ENCODE measurements at places on chromosomes 2 and 18.
A peak's percentile ranks its signal among the peaks of the same experiment; 100 is the strongest.

DNA sequence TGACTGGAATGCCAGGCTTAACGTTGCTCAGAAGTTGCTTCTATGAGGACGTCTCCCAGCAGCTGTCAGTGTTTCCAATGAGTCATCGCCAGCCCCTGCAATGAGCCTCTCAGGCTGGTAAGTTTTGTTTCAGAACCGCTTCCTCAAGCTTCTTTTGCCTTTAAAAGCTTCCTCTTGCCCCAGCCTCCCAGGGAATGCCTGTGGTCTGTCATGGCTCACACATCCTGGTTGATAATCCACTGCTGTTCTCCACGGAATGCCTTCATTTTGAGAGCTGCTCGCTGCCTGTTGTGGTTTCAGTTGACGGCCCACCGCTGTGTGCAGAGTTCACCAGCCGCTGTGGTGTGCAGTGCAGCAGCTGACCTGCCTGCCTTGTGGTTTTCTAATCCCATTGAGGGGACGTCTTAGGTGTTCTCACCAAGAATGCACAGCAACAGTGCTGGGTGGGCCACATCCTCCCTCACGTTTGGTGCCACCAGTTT is 96.4 kb downstream of the RTP5 start:
- peak; percentile 82 for DNase-seq

GRCh38 chr18:58045242-58046092 is 1.4 kb downstream of the NEDD4L start:
- DNase-seq, result peak; percentile 46

GRCh38 chr2:117933884-117934354 is 80.0 kb downstream of the CCDC93 start:
- no peak for DNase-seq

- DNase-seq, result no peak
Observed at GRCh38 chr2:85545780-85546240, 6.8 kb downstream of the MAT2A start.

GRCh38 chr2:179787601-179788000 is 73.8 kb downstream of the ZNF385B start:
- DNase-seq, result no peak

DNA sequence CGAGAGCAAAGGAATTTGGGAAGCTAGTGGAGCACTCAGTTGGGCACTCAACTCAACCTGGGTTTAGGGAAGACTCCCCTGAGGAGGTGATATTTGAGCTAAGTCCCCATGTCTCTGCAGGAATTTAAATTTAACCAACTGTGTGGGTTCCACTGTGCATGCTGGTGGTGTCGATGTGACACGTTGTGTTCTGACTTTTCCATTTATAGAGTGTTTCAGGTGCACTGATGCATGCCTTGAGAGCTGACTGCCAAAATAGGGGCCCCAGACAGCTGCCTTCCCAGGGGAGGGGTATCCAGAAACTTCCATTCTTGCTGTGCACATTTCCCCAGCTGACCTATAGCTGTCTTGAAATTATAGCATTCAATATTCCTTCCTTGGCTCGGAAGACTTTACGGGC is 63.7 kb upstream of the BCL2L11 start:
- DNase-seq, result no peak

- DNase-seq, result no peak
Observed at GRCh38 chr2:136068581-136069227, 49.2 kb downstream of the CXCR4 start.

- no peak for DNase-seq
Observed at GRCh38 chr2:29213888-29214291, 98.7 kb downstream of the CLIP4 start.

DNA sequence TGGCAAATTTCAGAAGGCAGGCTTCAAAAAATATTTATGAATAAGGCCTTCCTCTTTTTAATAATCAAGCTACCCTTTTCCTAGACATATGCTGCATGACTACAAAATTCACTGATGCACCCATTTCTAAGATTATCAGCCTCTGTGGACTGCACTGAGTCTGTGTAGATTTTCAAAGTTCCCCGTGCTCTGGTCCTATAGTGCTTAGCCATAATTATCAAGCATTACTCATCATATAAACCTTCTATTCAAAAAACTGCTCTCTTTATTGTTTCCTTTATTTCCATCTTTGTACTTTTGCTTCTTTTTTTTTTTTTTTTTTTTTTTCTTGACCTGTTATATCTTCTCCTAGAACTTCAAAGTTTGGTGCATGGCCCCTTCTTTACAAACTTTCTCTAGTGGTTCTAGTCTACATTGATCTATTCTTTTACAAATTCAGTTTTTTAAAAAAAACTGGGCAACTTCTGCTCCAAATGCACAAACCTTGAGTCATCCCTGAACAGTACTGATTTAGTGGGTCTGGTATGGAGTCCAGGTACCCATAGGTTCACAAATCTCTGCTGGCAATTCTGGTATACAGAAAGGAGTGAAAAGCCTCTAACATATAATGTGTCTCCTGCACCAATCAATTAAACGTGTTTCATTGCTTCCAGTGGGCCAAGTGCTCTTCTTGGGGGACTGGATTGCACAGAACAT is 481.9 kb downstream of the NUP35 start:
- DNase-seq, result no peak

GRCh38 chr2:96907115-96908041 is 37.5 kb upstream of the SEMA4C start:
- DNase-seq, result no peak

DNA sequence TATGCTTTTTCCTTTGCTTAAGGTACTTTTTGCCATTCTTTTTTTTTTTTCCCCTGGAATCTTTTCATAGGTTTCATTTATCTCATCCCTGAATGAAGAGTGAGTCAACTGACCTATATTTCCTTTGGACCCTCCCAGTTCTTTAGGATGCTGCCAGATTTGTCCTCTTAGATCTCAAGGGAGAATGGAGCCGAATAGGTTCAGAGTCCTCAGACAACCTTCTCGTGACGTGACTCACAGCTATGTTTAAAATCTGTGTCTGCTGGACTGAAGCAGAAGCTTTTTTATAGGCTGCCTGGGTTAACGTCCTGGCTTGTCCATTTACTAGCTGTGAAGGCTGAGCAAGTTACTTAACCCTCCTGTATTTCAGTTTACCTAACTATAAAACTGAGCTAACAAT is 358.6 kb downstream of the DLGAP1 start:
- no peak for DNase-seq

- no peak for DNase-seq
Observed at GRCh38 chr2:85423525-85423924, 5.0 kb downstream of the SH2D6 start.

DNA sequence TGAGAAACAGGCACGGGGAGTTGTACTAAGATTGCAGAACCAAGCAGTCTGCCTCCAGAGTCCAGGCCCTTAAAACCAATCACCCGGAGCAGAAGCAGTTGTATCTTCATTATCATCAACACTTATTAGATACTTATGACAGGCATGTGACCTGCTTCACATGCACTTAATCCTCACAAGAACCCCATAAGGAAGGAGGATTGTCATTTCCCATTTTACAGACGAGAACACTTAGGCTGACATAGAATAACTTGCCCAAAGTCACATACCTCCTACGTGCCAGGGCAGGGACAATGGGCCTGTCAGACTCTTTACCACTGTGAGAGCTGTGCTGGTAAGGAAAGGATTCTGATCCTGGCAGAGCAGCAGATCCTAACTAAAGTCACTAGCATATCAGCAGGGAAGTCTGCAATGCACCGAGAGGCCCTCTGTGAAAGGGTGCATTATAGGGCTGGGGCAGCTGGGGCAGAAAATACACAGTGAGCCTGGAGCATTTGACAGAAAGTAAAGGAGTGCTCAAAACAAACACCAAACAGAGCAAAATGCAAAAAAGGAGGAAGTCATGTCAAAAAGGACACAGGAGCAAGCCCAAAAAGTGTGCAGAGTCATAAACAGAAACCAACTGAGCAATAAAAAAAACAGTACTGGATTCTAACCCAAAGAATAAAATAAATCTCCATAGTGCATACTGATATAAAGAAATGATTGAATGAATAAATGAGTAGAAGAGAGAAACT is 55.9 kb upstream of the SP3 start:
- no peak for DNase-seq

- DNase-seq, result no peak
Observed at GRCh38 chr2:175553910-175554309, 372.4 kb upstream of the ATP5MC3 start.

DNA sequence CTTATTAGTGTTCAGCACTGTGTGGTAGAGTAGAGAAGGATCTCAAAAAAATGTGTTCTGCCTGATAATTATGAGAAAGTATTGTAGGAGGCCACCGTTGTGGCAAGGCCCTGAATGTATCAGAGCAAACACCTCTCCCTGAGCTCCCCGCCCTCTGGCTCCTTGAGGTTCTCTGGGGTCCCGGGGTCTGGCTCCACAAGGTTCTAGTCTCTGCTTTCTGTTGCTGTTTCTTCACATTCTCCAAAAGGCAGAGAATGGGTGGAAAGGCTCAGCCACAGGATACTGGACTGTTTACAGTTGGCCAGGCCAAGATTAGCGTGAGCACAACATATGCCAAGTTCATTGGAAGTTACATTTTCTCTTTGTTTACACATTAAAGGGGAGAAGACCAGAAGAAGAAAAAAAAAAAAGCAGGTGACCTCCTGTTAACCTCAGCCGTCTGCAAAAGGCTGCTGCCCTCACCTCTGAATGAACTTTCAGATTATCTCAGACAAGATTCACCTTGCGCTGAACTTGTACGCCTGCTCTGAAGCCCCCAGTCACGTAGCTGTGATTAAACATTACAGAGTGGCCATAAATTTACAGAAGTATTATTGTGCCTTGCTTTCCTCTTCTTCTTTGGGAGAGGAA is 56.6 kb upstream of the CYP26B1 start:
- DNase-seq, result no peak

GRCh38 chr2:224359569-224359968 is 42.3 kb downstream of the FAM124B start:
- DNase-seq, result peak; percentile 24

DNA sequence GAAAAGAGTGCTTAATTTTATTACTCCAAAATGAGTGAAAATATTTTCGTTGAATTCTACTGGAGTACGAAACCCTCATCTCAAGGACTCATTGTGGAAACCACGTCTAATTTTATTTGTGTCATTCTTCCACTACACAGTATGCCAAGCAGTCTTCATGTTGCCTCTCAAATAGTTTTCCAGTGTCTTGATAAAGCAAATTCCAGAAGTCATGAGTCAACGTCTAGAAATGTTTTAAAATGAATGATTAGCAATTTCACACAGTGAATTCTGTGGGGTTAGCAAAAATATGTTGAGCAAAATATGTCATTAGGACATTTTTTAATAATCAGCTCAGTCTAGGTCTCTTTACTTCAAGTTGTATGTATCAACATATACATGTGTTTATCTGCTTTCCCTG is 865.5 kb downstream of the DSC3 start:
- no peak for DNase-seq

DNA sequence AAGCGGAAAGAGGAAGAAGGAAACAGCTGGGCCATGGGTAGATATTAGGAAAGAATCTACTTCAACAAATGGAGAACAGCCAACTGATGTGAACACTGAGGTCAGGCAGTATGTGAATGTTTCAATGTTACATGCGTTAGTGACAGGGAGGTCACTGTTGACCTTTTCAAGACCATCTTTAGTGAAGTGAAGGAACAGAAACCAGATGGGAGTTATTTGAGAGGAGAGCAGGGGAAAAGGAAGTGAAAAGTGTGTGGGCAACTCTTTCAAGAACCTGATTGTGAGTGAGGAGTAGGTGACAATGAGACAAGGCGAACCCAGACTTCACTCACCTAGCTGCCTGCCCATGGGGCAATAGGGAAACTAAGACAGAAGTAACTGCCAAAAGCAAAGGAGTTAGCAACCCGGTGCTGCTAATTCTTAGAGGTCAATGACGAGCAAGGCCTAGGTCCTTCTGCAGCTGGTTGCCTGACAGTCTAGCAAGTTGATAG is 67.0 kb downstream of the SP3 start:
- DNase-seq, result no peak

DNA sequence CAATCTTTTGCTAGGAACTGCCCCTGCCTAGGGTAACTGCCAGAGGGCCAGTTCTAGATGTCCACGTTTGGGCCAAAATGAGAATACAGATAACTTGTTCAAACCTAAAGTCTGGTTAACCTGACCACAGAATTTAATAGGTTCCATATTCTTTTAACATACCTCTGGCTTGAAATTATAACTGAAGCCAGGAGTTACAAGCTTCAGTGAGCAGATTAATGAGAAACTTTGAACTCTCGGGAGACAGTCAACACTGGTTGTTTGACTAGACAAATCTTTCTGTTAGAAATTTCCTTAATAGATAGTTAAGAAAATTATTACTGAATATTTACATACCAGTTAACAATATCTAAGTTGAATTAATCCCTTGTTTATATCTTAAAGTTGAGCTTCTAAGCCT is 110.0 kb upstream of the KLF7 start:
- no peak for DNase-seq

DNA sequence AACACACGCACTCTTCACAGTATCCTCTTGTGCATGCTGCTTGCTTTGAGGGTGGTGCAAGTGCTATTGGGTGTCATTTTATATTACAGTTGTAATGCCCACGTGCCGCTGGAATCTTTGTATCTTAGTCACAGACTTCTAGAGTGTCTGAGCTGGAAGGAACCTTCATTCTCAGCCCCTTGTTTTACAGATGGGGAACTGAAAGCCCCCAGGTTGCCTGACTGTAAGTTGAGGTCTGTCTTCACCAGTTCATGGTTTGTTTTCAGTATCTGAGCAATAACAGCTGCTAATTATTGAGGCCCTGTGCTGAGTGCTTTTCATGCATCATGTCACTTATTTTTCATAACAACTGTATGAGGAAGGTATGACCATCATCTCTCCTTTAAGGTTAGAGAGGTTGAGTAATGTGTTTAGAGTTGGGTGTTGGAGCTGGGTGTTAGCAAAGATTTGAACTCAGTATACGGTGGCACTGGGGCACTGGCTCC is 77.0 kb downstream of the PRKCE start:
- no peak for DNase-seq

DNA sequence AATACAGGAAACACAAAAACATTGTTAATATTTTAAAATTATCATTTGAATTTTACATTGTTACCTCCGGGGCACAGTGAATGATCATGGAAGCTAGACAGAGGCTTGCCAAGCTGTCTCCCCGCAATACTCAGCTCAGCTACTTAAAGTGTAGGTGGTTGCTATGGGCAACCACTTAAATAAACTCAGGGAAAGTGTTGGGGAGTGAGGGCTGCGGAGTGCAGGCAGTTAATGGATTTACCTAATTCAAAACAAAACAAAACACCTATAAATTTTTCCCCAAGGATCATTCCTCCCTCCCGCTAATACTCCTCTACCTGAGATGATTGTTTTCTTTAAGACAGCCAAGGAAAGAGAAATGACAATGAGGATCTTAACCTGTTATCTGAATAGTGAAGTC is 349.5 kb downstream of the TGIF1 start:
- DNase-seq, result no peak

Measured in activated CD4-positive, alpha-beta T cell treated with anti-CD3 and anti-CD28 coated beads for 48 hours (primary cell).